ENCODE measurements at places on chromosomes 7 and 10. TPM values are rescaled to one million over a fixed set of nuclear protein-coding genes. Genes with fewer than 3 reads are reported as not detected.

Gene AKR1D1
- total RNA-seq: not detected

Gene HYAL4
- total RNA-seq: not detected

Gene TEX36
- total RNA-seq: not detected

Gene TMEM120A
- total RNA-seq: 43.4 TPM

Gene NAT16
- not detected for total RNA-seq

Gene UPK3B
- total RNA-seq: under 0.01 TPM

Gene DRGX
- not detected for total RNA-seq

Gene AOAH
- not detected for total RNA-seq

Gene FBXO24
- not detected for total RNA-seq

All from dermis blood vessel endothelial cell (primary cell).